Stimulated activated CD4-positive, alpha-beta T cell treated with anti-CD3 and anti-CD28 coated beads, TNF-alpha, amount 100 ng/mL, for 1 hour (primary cell): ENCODE measurements at places on chromosomes 7 and 10.
A peak's percentile ranks its signal among the peaks of the same experiment; 100 is the strongest.

DNA sequence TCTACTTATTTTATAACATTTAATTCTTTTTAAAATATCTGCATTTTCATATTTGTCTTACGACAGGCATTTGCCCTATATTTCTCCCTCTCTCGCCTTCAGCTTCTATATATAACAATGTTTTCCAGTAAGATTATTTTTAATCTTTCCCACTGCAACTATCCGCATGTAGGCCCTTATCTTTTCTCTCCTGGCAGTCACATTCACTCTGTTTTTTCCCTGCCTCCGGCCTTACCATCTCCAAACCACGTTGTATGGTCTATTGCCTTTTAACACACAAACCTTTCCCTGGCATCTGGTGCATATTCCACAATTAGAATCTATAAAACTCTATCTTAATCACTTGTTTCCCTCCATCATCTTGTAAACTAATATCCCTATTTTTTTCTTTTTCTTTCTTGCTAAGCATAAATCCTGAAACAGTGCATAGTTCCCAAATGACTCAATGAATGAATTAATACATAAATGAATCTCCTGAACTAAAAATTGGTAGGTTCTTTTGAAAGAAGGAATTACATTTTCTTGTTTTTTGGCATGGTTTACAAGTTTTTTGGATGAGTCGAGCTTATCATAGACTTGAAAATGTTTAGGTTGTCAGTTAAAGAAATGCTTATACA, 173.2 kb downstream of the SEMA3A start:
- DNase-seq: no peak

- DNase-seq: no peak
Measured at GRCh38 chr7:154200241-154200640, 148.0 kb downstream of the DPP6 start.

GRCh38 chr7:122515404-122515803, 183.5 kb downstream of the RNF133 start:
- no peak for DNase-seq

DNA sequence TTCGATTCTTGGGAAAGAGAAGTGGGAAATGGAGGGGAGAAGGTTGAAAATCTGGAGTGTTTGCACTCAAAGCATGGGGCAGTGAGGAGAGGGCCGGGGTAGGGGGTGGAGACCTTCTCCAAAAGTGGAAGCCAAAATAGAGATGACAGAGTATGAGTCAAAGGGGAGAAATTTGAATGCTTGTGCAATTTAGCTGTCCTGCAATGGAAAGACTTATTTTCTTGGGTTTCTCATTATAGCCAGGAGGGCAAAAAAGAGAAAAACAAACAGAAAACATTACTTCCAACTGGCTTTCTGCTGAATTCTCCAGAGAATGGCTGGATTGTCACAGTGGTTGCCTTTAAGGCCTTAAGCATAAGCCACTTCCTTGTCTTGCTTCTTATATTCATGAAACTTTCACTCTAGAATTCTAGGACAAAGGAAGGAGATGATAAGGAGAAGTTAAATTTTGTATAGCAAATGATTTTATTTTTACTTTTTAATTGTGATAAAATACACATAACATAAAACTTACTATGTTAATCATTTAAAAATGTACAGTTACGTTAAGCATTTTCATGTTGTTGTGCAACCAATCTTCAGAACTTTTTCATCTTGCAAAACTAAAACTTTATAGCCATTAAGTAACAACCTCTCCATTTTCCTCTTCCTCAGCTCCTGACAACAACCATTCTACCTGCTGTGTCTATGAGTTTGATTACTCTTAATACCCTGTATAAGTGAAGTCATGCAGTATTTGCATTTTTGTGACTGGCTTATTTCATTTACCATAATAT, 100.2 kb downstream of the GPR85 start:
- DNase-seq: no peak

DNA sequence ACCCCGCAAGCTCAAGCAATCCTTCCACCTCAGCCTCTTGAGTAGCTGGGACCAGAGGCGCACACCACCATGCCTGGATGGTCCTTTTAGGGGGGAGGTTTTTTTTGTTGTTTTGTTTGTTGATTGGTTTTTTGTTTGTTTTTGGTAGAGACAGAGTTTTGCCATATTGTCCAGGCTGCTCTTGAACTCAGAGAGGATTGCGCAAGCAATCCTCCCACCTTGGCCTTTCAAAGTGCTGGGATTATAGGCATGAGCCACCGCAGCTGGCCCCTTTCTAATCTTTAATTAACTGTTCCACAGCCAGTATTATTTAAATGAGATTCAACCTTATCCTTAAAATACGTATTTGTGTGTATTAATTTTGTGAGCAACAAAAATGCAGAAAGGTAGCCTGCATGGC, 65.8 kb downstream of the SLC13A1 start:
- DNase-seq: no peak

- DNase-seq: no peak
Measured at GRCh38 chr10:18378766-18379165, 238.5 kb downstream of the CACNB2 start.

DNA sequence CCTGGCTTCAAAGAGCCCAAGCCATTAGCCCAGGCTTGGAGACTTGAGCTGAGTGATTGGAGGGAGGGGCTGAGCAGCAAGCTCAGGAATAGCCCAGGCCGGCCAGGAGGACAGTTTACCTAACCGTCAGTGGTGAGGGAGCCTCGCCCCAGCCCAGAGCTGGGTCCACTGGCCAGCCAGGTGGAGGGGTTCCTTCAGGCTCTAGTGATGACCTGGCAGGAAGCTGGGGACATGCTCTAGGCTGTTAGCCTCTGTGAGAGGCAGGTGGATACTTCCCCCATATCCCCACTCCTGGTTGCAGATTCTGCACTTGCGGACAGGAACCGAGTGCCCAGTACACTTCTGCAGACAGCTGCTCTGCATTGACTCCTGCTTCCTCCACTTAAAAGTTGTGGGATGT, 61.2 kb upstream of the ANTXRL start:
- DNase-seq: no peak

DNA sequence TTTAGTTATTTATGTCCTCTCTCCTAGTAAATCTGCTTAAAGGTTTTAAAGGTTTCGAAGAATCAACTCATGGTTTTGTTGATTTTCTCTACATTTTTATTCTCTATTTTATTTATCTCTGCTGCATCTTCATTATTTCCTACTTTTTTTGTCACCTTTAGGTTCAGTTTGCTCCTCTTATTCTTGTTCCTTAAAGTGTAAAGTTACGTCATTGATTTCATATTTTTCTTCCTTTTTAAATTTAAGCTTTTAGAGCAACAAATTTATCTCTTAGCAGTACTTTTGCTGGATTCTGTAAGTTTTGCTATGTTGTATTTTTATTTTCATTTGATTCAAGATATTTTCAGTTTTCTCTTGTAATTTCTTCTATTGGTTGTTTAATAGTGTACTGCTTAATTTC, 10.7 kb downstream of the MYO3A start:
- DNase-seq: no peak

DNA sequence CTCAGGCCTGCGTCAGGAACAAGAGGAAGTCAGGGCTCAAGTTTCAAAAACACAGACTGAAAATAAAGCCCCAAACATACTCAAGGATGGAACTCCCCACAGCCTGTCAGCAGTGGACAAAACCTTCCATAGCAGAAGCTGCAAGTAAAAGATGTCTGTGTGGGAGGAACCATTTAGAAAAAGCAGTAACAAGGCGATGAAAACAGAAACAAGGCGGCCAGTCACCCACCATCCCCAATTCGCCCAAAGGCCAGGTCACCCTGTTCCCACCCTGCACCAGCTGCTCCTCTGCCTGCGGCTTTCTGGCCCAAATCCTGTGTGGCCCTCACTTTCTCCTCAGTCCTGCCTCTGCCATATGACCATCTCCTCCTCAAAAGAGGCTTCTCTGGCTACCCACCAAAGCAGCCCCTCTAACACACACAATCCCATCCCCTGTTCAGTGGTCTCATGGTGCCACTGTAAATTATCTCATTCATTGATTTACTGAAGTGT, 27.8 kb downstream of the KCNMA1 start:
- DNase-seq: no peak

GRCh38 chr7:108079648-108080591, 50.2 kb downstream of the LAMB4 start:
- DNase-seq: no peak

GRCh38 chr10:114380060-114380459, 24.2 kb downstream of the AFAP1L2 start:
- DNase-seq: no peak

- peak; percentile 19 for DNase-seq
Measured at GRCh38 chr10:22436526-22436892, 91.2 kb downstream of the SPAG6 start.

DNA sequence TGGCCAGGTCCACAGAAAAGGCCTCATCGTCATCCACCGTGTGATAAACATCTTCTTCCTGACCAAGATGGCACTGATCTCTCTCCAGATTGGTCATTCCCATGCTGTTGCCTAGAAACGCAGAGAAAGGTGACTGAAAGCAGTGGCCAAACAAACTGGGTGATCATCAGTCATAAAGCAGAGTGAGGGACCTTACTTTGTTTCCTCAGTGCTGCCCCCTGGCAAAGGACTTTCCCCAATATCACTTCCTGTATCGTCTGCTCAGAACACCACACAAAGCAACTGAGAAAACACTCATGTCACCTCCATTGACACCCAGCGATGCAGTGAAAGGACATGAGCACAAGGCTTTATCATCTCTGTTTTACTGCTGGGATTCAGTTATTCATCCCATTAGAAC, 40.0 kb upstream of the TM9SF3 start:
- DNase-seq: no peak

DNA sequence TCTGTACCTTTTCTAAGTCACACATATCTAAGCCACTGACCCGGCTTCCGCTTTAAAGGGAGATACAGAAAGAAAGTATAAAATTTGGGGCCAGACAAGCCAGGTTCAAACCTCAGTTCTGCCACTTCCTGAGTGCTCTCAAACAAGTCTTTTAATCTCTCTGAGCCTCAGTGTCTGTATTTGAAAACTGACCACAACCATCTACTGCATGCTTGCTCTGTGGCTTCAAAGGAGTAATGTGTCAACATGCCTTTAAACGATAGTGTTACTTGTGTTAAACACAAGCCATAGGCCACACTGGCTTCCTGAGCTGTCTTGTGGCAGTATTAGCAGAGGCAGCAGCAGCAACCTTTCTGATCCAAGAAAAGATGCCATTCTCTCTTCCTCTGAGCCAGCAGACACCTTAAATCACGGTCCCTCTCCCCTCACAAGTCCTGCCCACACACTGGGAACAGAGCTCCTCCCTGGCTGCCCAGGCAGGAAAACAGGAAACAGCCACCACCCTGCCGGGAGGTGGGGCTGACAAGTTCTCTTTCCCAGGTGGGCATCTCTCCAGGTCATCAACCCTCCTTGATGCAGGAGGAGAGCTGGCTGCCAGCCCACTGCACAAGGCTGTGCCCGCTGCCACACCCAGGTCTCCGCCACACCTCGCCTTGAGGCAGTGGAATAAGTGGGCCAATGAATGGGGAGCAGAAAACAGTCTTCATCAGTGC, 10.7 kb downstream of the HIP1 start:
- no peak for DNase-seq

DNA sequence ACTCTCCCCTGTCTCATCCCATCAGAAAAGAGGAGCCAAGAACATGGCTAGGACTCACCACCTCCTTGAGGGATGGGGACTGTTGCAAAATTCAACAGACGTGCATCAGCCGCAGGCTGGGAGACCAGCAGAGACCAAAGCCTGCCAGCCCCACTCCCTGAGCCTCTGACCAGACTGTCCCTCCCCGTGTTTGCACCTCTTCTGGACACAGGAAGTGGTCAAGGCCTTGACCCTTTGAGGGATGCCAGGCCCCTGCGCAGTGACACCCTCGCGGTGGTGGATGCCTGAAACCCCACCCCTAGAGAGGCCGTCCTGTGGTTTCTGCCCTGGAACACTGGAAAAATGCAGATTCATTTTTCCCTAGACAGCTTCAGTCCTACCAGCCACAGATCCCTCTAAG, 128.4 kb upstream of the TCF7L2 start:
- DNase-seq: no peak

- no peak for DNase-seq
Measured at GRCh38 chr10:133070810-133071209, 16.9 kb upstream of the ADGRA1 start.

- no peak for DNase-seq
Measured at GRCh38 chr10:99394761-99395386, 35.5 kb downstream of the GOT1 start.

- no peak for DNase-seq
Measured at GRCh38 chr7:22240904-22241571, 115.9 kb downstream of the RAPGEF5 start.

- no peak for DNase-seq
Measured at GRCh38 chr10:43260911-43261577, 5.8 kb downstream of the RASGEF1A start.

DNA sequence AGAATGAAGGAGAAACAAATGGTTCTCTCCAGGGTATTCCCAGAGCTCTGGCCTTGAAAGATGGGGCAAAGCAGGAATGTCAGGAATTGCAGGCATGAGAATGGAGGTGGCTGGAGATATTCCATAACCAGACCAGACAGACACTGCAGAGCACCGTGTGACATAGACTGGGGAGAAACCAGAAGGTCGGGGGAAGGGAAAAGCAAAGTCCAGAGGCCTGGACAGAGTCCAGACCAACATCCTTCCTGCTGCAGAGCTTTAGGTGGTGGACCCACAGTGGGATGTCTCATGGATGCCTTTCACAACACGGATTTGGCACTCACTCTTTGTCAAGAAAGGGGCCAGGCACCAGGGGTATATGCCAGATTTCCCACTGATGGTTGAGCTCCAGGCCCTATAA, 177.2 kb upstream of the INHBA start:
- no peak for DNase-seq

DNA sequence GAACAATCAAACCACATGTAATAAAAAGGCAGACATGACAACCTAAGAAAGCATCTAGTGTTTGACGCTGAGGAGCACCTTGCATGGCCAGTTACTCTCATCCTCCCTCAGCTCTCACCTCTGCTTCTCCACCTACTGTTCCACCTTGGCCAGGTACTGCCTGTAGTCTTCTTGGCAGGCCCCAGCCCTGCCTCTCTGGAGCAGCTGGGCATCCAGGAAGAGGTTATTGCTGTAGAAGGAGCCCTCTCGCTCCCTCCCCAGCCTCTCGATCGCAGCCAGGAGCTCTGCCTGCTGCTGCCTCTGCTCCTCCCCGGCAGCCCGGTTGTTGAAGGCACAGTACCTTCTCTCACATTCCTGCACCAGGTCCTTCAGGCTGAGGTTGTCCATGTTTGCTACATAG, 9.7 kb downstream of the GIMAP5 start:
- no peak for DNase-seq

DNA sequence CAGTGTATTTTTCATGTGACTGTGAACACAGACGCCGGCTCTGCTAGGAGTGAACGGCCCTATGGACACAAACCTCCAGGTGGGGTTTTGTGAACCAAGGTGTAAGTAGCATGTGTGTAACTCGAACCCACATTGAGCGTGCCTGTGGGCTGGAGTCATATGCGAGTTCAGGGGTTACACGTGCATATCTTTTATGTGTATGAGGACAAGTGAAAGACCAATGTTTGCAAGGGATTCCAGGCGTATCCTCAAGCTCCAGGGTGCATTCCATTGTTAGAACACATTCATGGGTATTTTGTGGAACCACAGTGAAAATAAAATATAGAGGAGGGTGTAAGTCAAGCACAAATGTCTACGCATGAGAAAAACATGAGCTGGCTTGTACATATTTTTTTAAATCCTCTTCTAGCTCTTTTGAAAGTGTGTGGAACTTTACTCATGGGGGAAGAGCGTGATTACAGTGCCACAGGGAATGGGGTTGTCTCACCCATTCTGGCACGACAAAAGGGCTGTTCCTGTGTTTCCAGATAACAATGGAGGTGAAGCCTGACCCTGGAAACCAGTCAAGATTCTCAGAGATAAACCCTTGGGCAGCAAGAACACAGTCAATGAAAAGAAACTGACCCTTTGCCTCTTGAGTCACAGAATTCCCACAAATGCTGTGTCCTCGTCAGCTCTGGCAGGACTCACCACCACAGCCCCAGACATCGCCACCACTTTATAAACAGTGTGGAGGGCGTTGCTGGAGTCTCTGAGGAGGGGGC, 37.0 kb upstream of the GOT1 start:
- DNase-seq: no peak
